ENCODE measurements at places on chromosomes 16 and 17.

DNA sequence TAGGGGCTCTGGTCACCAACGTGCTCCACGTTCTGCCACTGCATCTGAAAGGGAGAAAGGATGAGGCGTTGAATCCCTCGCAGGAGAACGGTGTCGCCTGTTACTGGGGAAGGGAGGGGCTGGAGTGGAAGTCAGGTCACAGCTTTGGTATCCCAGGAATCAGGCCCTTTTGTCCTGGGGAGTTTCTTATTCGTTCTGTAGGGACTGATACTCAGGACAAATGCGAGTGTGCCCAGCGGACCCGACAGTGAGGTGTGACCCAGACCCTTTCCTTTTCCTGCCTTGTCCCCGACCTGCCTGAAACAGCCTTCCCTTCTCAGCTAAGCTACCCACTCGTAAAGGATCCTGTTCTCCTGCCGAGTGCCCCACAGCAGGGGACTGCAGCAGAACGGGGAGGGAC lies 177.5 kb downstream of the VPS53 start:
- no peak for DNase-seq

DNA sequence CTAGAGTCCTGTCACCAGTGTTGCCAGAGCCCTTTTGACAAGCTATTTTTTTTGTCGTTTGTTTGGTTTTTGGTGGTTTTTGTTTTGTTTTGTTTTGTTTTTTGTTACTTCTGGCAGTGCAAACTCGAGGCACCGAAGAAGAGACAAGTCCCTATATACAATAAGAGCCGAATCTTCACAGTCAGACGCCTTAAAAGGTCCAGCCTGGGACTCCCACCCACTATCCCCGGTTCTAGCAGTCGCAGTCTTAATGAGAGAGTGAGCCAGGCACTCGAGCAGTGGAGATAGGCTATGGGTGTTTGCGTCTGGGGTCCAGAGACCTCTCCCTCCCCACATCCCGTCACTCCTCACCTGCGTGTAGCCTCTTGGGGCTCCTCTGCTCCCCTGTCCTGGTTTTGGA lies 1.9 kb downstream of the OR1F1 start:
- DNase-seq, result no peak

DNA sequence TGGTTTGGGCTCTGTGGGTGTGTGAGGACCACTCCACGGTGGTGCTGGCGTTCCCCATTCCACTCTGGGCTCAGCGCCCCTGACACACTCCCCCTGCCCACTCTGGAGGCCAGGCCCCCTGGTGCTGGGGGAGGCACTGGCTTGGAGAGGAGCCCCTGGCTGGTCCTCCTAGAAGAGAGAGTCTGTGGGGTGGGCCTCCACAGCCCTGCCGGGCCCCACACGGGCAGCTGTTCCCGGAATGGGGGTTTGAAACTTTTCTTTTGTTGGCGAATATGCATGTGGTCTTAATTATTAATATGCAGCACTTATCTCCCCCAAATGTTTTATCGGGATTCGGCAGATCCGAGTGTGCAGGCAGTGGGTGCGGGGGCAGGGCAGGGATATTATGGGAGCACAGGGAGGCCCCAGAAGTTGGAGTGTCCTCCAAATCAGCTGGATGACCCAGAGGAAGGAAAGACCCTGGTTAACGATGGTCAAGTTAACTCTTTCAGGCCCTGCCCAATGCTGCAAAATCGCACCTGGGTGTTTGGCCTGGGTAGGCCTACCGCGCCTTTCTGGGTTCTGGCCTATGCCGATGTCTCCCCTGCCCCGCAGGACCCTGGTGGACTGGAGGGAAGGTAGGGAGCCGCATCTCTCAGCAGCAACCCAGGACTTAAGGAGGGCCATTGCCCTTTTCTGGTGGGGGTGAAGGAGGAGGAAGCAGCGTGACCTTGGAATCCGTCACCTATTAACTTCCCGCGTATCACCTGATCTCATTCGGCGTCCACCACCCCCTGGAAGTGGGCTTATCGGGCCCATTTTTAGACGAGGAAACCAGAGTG lies 36.0 kb downstream of the TMEM235 start:
- DNase-seq, result no peak

DNA sequence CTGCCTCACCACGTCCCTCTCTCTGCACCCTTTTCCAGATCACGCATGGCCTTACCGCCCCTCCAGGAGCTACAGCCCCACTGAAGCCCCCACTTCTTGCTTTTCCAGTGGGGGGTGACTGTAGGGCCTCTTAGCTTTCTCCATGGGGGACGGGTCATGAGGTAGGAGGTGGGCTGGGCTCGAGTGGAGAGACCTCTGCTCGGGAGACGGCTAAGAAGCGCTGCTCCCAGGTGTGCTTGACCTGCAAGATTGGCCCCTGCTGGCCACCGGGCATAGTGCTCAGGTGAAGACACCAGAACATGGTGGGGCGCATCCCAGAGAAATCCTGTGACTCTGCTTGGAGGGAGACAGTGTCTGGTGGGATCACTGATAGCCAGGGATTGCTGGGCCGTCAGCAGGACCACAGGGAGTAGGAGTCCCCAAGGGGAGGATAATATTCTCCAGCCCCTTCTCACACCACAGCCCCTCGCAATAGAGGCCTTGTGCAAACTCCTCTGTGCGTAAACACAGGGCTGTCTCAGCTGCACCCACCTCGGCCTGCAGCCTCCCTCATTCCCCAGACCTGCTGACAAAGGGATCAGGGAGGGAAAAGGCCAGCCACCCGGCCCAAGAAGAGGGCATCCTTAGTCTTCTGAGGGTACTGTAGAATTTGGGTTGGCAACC lies 8.9 kb upstream of the GALK1 start:
- no peak for DNase-seq

GRCh38 chr16:87634411-87634810 lies 32.1 kb downstream of the JPH3 start:
- no peak for DNase-seq

- no peak for DNase-seq
Measured at GRCh38 chr16:290015-290680, 7.2 kb downstream of the PDIA2 start.

GRCh38 chr16:84477661-84478060 lies 26.8 kb downstream of the MEAK7 start:
- no peak for DNase-seq

DNA sequence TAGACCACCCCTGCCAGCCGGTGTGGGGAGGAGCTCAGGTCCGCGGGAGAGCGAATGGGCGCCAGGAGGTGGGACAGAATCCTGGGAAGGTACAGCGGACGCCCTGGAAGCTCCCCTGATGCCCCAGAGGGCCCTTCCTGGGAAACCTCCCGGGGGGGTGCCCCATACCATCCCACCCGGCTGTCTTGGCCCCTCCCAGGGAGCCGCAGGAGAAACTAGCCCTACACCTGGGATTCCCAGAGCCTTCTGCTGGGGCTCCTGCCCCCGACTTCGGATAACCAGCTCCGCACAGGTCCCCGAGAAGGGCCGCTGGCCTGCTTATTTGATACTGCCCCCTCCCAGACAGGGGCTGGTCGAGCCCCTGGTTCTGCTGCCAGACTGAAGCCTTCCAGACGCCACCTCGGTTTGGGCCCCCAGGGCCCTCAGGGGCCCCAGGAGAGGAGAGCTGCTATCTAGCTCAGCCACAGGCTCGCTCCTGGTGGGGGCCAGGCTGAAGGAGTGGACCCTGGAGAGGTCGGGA lies 3.0 kb upstream of the CBX4 start:
- DNase-seq, result no peak

DNA sequence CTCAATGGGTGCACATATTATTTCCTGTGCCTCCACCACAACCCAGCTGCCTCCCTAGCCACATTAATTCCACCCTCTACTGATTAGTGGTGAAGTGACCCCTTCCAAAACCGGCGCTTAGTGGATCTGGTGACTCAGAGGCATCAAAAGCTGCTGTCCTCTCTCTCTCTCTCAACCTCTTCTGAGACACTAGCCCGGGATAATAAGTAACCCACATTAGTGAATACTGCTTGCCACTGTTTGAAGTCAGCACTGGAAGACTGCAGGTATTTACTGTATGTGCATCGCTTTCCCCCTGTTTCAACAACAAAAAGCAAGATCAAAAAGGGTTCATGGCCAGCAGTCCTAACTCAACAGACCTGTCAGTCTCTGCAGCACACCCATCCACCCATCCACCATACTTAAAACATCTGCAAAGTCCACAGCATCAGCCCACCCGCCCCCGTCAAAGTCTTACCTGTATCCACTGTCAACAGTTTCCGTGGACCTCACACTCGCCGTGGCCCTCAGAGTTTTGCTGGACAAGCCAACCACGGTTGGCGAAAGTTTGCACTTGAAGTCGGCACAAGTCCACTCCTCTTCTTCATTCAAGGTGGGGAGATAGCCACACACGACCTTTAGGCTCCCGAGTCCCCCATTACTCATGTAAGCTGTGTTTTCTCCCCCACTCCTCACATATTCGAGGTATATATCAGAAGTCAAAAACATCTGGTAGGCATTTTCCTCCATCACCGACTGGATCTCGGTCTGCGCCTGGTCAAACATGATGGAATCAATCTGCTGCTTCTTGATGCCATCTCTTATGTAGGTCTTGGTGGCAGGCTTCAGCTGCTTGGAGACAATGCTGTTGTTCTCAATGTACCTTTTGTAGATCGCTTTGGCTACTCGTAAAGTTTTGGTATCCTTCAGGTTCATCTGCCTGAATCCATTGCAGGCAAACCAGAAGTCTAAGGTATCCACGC lies 3.8 kb downstream of the AXIN2 start:
- DNase-seq, result no peak

- peak; percentile 19 for DNase-seq
Measured at GRCh38 chr16:11742093-11742535, 543 bp downstream of the TXNDC11 start.

DNA sequence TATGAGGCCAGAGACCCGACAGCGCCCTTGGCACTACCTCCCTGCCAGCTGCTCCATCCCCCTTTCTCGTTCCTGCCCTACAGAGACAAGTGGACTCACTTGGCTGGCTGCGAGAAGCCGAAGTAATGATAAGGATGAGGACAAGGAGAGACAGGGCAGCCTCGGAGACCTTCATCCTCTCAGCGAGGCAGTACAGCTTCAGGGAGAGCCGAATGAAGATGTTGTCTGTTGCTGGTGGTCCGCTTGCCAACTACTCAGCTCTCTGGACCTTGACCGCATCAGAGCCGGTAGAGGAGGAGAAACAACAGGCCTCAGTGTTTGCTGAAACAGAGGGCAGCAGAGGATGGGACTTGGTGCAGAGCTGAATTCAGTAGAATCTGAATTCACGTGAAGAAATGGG lies at the start of gene CCL16:
CCL16 (minus strand) TSS at position 252 of the 400 bp plus-strand sequence; CDS start at position 175, 77 bp downstream.
- no peak for DNase-seq

- DNase-seq, result no peak
Measured at GRCh38 chr16:15827709-15828343, 29.0 kb downstream of the MYH11 start.

GRCh38 chr16:20784204-20784603 lies 20.4 kb downstream of the ACSM3 start:
- no peak for DNase-seq

GRCh38 chr16:22668318-22668717 lies 145.6 kb upstream of the HS3ST2 start:
- DNase-seq, result no peak

DNA sequence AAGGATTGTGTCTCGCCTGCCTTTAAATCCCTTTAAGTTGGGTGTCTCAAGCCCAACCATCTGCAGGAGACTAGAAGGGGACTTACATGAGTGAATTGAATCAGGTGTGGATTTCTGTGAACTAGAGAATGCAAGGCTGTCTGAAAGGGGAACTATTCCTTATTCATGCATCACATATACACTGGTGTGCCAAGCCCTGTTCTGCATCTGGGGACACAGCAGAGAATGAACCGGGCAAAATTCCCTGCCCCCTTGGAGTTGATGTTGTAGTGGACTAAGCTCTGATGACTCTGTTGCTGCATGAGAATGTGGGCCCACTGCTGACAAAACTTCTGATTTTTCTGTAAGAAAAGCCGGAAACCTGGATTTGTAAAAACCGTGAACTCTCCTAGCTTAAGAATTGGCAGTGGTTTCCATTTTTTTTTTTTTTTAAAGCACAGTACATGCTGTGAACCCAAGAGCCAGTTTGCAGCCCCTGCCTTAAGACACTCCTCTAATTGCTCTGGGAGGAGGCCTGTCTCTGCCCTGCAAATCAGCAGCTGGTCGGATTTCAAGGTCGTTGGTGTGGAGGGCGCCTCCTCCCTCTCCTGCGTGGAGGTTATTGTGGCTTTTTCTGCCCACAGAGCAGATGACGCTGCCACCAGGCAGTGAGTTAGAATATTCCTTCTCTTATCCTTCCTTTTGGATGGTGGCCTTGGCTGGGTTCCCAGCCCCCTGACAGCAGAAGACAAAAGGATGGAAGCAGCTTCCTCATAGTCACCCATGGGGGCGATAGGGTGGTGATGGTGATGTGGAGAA lies 131.0 kb downstream of the PRKCB start:
- no peak for DNase-seq

- peak; percentile 55 for DNase-seq
Measured at GRCh38 chr16:88634141-88634993, 4.0 kb upstream of the IL17C start.

DNA sequence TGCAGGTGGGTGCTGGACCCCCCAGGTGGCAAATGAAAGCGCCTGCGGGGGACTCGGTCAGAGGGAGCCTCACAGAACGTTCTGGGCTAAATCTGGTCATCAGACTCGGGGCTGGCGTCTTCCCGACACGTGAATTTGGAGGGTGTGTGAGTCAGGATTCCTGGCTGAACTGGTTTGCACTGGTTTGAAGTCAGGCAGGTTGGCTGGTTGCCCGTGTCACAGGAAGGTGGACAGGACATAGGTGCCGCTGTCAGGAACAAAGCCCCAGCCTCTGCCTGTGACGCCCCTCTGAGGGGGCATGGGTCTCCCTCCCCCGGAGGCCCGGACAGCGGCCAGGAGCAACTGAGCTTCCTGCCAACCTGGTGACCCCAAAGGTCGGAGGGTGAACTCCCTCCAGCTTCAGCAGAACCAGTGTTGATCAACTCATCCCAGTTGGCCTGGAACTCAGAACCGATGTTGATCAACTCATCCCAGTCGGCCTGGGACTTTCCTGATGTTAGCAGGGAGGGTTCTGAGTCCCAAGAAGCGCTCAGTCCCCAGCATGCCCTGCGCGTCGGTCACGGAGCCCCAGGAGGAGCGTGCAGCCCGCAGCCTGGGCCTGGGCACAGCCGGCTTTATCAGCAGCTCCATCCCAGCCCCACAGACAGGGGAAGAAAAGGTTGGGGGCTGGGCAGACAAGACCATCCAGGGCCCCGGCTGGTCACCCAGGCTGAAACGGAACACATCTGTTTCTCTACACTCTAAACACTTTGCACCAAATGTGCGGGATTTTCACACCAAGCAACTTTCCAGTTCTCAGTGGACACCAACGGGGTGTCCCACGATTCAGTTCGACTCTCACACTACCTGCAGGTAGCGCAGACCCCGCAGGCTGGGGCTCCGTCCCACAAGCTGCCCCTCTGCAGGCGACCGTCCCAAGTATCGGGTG lies 14.4 kb upstream of the METRNL start:
- no peak for DNase-seq

GRCh38 chr17:27602721-27603420 lies 28.1 kb upstream of the LGALS9 start:
- DNase-seq, result peak; percentile 48

DNA sequence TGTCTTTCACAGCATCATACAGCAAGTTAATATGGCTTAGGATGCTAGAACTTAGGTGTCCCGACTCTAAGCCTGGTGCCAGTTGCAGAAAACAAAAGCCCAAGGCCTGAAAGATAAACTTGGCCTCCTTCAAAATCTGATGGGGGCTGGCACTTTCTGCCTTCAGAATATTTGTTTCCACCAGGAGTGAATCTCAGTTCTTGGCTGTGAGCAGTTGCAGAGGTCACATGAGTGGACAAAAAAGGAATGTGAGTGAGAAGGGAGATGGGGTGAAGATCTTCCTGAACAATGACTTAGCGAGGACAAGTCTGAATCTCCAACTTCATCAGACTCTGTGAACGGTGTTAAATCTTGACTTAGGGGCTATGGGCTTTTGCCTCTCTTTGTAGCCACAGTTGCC lies 46.6 kb downstream of the HOXB1 start:
- no peak for DNase-seq

GRCh38 chr17:8910969-8911604 lies 43.6 kb upstream of the PIK3R6 start:
- DNase-seq, result no peak

All from central memory CD8-positive, alpha-beta T cell (primary cell).